ENCODE measurements at places on chromosomes 11 and 22.

GRCh38 chr11:19018901-19019300 lies 41.6 kb downstream of the MRGPRX2 start:
- no peak for DNase-seq

GRCh38 chr22:49296561-49296960 lies 531.1 kb downstream of the BRD1 start:
- no peak for DNase-seq

DNA sequence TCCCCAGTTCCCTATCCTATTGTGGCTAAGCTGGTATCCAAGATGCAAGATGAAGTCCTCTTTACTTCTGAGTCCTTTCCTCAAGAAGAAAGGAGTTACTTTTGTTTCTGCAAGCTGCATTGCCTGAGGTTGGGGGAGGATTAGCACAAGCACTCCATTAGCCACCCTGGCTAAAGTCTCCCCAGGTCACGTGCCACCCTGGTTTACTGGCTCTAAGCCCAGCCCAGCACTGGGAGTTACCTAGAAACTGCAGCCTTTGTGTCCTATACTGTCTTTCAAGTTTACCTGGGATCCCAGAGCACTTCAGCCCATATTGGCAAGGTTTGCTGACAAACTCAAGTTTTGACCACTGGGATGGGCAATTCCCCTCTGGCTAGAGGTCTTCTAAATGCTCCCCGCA lies 78.4 kb upstream of the DBX1 start:
- DNase-seq, result no peak

GRCh38 chr11:69183613-69184012 lies 27.9 kb downstream of the SMIM38 start:
- DNase-seq, result no peak
